ENCODE measurements at places on chromosomes 3 and 15.
A peak's percentile ranks its signal among the peaks of the same experiment; 100 is the strongest.

DNA sequence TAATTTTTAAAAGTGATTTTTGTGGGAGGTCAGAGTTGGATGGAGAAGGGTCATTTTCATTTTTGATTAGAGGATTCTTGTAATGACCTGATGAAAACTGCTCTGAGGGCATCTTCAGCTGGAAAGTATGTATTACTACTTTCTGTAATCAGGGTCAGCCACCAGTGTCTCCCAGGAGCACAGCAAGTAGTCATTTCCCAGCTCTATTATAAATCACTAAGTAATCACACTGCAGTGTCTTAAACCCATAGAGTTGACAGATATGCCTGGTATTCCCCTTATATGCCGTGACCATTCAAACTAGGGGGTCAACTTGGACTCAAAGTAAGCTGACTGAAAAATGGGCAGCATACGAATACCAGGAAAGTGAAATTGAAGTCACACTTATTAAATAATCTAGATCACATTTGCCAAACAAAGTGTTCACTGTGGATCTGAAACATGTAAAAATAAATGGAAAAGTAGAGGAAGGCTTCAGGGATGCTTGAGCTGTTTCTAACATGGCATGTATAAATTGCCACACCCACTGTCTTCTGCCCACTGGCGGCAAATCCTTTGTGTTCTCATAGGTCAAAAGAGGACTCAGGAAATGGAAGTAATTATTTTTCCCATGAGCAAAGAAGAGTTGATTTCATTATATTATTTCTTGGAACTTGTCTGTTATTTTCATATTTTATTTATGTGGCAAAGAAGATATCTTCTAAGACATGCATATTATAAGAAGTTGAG lies 105.7 kb downstream of the MBNL1 start:
- no peak for DNase-seq

GRCh38 chr15:63287109-63287508 lies 9.7 kb downstream of the APH1B start:
- no peak for DNase-seq

- DNase-seq = no peak
These were observed 74.4 kb downstream of the THRB start for GRCh38 chr3:24420224-24420623.

GRCh38 chr3:54123776-54124196 lies 1.4 kb downstream of the CACNA2D3 start:
- DNase-seq = no peak

- DNase-seq = no peak
These were observed 17.3 kb downstream of the IGF2BP2 start for GRCh38 chr3:185807445-185808068.

DNA sequence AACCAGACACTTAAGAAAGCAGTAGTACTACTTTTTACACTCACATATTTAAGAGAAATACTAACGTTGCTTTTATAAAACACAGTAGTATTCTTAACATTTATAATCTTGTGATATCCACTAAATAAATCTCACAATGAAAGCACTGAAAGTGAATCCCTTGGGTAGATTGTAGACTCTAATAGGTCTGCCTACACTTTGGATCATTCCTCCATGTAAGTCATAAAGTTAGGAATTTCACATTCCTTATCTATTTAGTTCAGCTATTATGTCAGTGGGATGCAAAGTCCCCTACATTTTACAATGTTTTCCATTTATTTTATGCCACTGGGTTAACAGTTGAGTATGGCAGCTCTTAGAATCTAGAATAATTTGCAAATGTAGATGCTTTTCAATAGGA lies 330.7 kb downstream of the LSAMP start:
- no peak for DNase-seq

- peak; percentile 61 for DNase-seq
These were observed at the start of gene GCSAM for GRCh38 chr3:112132975-112133448. TSS of gene GCSAM (minus strand) at chr3:112133248. CDS start at chr3:112133120, 128 bp downstream.

- DNase-seq = no peak
These were observed 98.2 kb downstream of the FNDC3B start for GRCh38 chr3:172137287-172138192.

DNA sequence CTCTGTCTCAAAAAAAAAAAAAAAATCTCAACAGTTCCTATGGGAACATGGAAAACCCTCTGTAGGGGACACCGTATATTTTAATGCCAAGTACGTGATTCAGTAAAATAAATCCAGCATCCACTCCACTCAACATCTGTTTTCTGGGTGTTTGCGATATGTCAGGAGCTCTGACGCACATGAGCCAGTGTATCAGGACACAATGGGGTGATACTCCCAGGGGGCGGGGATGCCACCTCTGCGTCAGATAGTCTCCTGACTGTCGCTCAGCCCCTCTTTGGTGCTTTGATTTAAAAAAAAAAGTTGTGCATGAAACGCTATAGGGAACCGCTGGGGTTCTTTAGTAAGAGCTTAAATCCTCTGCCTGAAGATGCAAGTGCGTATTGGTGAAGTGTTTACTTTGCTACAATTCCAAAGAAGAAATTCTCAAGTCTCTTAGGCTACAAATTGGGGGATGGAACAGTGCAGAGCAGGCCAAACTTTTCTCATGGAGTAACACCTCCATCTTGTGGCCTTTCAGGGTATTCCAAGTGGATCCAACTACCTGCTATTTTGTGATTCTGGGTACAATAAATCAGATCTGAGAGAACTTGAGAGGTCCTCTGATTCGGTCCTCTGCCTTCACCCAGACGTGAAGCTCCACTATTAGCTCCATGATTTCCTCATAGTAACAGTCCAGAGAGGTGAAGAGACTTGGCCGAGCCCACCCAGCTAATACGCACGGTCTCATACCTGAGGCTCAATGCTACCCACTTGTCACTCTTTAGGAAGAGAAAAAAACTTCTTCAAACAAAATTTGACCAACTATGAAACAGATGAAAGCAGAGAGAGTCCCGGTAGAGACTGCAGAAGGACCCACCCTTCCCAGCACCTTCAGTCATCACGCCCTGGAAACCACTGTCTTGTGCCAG lies 9.3 kb upstream of the NR2E3 start:
- DNase-seq = no peak

GRCh38 chr3:138034918-138035317 lies 25.0 kb downstream of the CLDN18 start:
- DNase-seq = no peak

DNA sequence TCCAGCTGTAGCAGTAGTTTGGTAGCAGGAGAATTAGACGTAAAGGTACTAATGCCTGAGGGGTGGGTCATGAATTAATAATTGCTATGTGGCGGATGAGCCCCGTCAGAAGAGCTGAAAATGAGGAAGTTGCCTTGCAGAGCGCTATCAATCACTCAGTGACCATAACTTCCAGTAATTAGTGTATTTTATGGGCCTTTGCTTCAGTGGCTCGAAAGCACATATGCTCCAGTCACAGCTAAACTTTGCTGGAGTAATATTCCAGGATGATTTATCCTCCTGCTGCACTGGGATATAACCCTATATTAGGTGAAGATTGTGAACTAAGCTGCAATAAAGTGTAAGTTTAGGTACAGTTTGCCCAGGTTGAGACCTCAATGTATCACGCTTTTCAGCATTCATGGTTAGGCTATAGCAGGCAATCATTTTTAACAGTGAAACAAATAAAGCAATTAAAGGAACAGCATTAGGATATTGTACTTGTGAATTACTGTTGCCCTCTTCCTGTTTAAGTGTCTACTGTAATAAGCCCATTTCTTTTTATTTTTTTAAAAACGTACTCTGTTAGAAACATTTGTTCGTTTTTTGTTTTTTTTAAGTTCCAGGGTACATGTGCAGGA lies 104.6 kb upstream of the SKOR1 start:
- no peak for DNase-seq

DNA sequence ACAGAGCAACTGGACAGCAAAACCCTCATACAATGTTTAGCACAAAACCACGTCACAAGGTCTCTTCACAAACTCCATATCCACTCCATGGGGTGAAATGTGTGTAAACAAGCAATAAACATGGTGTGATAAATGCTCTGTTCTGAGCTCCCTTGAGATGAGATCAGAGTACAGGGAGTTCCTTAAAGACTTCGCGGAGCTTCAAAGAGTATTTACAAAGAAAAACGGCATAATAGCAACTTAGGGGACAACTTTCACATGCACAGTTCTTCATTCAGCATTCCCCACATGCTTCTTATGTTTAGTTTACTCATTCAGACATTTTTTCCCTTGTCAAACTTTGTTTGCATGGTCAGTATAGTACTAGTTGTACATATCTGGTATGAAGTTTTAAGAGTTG lies 52.5 kb upstream of the SUCLG2 start:
- no peak for DNase-seq

DNA sequence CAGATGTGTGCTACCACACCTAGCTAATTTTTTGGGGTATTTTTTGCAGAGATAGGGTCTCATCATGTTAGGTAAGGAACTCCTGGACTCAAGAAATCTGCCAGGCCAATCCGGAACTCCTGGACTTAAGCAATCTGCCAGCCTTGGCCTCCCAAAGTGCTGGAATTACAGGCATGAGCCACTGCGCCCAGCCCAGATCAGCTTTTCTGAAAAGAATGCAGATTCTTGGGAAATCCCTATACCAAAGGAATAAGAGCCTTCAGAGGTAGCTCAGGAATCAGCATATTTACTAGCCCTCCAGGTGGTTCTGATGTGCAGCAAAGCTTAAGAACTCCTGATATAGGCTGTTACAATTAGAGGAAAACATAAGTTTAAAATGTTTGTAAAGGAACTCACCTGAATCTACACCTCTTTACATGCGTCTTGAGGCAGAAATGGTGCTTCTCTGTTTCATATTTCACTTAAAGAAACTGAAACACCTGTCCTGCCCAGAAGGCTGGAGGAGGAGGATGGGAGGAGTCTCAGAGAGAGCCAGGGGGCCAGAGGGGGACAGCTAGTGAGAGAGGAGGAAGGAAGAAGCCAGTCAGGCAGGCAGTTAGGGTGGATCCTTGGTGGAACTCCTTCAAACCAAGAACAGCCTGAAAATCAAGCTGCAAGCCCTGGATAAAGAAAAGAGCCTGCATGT lies at the start of gene XCR1:
Gene XCR1, minus strand, starts transcription at position 463 of the 685 bp plus-strand sequence. CDS start 5,536 bp downstream, outside the sequence.
- DNase-seq = no peak

- DNase-seq = no peak
These were observed 185.2 kb downstream of the UACA start for GRCh38 chr15:70578196-70578595.

DNA sequence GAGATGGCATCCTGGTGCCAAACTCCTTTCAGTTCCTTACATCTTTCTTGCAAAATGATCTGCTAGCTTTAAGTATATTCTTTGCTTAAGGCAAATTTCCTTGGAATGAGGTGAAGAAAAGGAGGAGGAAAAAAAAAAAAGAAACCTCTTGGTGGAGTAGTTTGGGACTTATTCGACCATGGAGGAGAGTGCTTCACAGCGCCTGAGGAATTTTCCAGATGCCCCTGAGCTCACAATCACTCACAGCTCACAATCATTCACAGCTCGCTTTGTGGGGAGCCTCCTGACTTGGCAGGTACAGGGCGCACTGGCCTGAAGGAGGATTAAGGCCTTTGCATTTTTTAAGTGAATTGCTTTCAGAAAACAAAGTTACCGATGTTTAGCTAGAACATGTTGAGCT lies 53.9 kb downstream of the BOC start:
- no peak for DNase-seq

- no peak for DNase-seq
These were observed 4.8 kb downstream of the LRRC58 start for GRCh38 chr3:120344349-120344748.

DNA sequence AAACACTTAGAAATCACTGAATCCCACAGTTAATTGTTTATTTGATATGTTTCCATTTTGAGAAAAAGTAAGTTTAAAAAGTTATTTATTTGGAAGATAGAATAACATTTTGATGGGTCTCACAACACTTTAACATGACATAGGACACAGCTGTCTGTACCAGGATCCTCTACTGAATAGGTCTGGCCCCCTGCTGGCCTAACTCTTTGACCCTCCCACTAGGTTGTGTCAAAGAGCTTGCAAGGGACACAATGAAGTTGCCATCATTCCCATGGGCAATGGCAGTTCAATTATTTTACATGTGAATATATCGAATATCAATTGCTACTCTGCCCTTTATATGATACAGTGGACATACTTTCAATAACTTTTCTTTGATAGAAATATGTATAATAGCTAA lies 138.9 kb downstream of the EPHA3 start:
- no peak for DNase-seq

DNA sequence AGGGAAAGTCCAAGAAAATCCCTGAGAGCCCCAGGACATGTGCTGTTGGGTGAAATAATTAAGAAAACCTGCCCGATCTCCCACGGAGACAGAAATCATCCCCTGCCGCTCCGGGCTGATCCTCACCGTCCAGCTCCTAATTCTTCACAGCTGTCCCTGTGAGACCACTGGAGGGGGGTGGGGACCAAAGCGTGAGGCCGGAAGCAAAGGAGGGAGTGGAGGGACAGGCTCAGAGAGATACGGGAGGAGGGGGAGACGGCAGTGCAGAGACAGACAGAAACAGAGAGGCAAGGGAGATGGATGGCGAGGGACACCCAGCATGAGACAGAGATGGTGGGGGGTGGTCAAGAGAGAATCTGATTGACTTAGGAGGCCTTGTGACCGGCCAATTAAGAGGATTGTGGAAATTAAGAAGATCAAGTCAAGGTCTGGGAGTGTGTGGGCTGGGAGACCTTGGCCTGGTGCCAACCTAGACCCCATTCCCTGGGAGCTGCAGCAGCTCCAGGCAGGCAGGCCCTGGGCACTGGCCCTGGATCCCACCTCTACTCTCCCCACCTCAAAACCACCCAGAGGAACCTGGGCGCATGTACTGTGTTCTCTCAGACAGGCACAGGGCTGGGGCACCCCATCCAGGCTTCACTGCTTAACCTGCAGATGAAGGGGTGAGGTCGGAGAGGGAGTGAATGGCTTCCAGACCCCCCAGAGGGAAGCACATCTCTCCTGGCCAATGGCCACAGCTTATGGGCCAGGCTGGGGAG lies 113.2 kb upstream of the ALDH1A3 start:
- no peak for DNase-seq

GRCh38 chr3:170835336-170835735 lies 34.7 kb downstream of the RPL22L1 start:
- no peak for DNase-seq
